ENCODE measurements at places on chromosomes 2 and 18.
A peak's percentile ranks its signal among the peaks of the same experiment; 100 is the strongest.

GRCh38 chr18:51153659-51154371, 43.7 kb downstream of the MEX3C start:
- peak; percentile 23 for DNase-seq

DNA sequence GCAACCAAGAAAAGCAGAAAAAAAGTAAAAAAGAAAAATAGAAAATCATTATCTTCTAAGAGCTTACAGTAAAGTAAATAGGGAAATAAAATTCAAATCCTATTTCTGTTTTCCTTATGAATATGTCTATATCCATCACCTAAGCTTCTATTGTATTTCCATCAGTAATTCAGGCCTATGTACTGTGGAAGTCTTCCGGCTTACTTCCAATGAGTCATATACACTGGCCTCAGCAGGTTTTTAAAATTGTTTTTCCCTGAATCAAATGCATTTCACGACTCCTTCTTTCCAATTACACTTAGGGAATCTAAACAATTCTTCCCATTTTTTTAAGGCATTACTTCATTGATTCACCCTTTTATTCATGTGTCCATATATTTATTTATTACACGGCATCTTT, 164.7 kb downstream of the CCDC102B start:
- DNase-seq = no peak

DNA sequence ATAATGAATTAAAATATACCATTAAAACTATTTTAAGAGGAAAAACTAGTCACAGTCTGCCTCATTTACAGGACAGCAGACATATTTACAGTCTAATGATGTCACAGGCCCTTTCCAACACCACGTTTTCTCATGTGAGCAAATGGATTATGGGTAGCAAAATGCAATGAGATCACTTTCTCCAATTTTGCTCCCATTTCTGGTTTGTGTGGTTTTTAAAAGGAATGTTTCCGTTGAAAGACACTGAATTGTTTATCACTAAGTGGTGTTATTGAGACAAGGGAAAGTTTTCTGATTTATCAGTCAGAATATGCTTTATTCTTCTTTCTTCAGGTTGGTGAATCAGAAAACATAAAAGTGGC, 11.4 kb upstream of the NR4A2 start:
- DNase-seq = no peak

GRCh38 chr2:159773886-159774285, 24.1 kb downstream of the CD302 start:
- no peak for DNase-seq

DNA sequence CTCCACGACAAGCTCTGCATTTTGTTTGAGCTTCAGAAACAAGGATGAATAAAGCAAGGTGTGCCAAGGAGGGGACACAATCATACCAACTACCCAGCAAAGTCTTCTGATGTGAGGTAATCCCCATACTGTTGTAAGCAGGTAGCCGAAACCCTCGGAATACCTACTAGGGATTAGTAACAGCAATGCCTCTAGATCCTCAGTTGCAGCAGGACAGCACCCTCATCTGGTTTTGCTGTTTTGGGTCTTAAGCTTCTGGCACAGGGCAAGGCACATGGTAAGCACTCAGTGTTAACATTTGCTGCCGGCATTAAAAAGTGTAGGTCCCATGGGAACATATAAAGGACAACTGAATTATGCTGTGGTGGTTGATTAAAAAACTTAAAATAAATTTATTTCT, 16.0 kb upstream of the LINC00305 start:
- no peak for DNase-seq

GRCh38 chr2:83224591-83225200, 1234.4 kb downstream of the SUCLG1 start:
- DNase-seq = no peak

DNA sequence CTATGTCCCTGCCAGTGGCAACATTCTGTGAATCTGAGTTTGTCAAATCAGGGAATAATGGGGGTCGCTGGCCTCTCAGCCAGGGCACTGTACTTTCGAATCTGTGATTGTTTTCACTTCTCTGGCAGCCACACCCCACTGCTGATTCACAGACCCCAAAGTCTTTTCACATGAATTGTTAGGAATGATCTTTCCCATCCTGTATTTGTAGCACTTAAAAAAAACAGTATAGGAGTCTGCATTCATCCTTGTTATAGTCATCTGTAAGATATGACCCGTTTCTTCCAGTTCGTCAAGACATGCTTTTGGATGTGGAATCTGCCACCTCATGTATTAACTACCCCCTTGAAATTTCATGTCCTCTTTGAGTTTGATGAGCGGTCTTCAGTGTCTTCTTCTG, 928 bp downstream of the NAGK start:
- DNase-seq = no peak

- DNase-seq = no peak
Observed at GRCh38 chr2:199433204-199433832, 24.4 kb downstream of the SATB2 start.

- no peak for DNase-seq
Observed at GRCh38 chr2:12314127-12314760, 402.5 kb upstream of the TRIB2 start.

DNA sequence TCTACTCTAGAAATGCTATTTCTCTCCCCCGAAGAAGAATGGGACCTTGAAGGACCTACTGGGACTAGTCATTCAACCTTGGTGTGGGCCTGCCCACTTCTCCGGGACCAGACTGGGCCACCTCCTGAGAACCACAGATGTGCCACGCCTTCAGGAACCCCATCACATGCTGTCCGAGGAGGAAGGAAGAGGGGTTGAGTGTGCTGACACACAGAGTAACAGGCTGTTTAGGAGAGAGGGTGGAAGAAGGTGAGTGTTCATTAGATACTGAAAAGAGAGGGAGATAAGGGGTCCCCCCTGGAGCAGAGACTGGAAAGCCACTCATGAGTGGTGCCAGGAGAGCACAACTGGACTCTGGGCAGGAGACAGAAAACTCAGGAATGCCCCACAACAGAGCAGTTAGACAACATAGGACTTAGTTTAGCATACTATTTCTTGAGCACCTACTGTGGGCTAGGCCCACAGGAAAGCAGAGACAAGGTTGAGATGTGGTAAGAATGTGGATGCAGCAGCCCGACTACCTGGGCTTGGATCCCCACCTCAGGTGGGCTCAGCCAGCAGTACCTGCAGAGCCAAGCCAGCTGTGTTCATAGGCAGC, 286.4 kb upstream of the NCKAP5 start:
- DNase-seq = no peak

- no peak for DNase-seq
Observed at GRCh38 chr18:50468807-50469206, 91.1 kb upstream of the MAPK4 start.

GRCh38 chr2:197209246-197209645, 101.3 kb downstream of the ANKRD44 start:
- DNase-seq = no peak

DNA sequence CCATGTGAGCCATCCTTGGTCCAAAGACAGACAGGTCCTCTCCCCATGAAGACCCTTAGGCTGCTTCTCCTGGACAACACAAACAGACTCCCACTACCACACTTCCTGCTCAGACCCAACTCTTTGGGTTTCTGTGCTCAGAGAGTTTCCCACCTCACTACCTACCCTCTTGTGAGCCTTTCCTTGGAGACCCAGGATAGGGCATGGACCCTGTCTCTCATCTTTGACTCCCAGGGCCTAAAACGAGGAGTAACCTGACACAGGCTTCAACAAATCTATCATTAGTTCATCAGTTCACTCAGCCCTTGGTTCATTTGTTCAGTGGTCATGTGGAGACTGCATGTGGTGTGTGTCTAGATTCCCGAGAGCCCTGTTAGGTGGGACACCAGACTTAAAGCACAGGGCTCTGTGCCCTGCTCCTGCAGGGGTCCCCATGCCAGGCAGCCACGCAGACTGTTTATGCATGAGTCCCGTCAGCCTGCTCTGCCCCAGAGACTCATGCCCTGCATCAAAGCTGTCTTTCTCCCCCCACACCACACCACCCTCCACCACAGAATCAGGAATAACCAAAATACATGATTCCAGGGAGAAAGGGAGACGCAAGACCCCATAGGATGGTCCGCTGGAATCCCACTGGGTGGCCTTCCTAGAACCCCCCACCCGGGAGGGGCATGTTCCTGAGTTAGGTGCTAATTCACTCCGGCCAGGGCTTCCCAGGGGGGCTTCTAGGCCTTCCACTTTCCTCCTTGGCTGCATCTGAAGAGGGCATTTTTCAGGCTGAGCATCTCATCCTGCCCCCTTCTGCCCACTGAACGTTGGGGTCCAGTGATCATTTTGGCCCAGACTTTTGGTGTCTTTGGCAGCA, 100.2 kb upstream of the TEX51 start:
- no peak for DNase-seq

GRCh38 chr2:165164201-165164600, 39.6 kb downstream of the SCN3A start:
- no peak for DNase-seq

DNA sequence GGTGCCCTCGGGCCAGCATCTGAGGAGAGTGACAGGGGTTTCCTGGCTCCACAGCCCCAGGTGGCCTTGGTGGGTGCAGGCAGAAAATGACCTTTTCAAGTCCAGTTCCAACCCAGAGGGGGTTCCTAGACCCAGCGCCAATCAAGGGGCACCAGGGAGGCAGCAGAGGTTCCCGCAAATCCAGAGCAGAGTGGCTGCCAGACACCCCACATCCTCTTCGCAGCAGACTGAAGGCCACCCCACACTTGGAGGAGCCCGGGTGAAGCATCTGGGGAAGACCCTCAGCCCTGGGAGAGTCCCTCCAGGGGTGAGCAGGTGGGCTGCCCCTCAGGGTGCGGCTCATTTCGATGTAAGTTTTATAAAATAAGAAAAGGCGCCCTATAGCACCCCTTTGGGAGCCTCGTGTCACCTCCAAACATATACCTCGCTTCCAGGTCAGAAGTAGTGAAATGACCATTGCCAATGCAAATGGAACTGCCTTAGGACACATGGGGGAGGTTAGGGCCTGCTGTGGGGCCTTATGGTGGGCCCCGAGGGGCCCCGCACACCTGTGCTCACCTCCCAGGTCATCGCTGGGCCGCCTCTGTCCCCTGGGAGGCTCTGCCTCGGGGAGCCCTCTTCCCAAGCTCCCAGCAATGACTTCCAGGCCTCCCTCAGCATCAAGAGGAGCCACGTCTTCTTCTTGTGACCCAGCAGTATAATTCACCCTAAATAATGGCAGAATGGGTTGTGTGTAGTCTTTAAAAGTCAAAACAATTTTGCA, 11.0 kb downstream of the RTP5 start:
- no peak for DNase-seq

DNA sequence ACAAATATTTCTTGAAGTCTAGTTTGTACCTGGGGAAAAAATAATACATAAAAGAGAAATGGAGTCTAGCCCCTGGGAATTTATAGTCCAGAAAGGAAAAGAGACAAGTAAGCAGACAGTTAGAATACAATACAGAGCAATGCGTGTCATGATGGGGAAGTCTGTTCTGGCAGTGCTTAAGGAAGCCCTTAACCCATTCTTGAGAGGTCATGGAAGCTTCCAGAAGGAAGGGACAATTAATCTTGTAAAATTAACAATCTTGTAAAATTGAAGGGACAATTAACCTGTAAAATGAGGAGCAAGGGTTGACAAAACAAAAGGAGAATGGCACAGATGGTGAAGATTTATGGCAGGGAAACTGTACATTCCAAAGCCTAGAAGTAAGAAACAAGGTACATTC, 66.7 kb downstream of the METTL4 start:
- no peak for DNase-seq

GRCh38 chr2:66682476-66682875, 247.6 kb downstream of the MEIS1 start:
- no peak for DNase-seq

DNA sequence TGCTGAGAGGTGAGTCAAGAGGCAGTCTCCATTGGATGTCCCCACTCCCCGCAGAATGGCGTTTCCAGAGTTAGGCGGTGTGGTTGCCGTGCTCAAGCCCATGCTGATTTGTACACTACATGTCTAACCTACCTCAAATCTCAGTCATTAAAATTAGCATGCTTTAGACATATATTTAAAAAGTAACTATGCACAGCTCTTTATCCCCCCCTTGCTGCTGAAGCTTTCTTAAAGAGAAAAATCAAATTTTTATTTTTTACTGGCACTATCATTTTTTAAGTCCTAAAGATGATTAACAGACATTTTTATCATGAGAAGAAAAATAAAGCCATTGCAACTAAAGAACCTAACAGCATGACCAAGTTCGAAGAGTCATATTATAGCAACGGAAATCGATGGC, 42.9 kb downstream of the BOLA3 start:
- DNase-seq = no peak

DNA sequence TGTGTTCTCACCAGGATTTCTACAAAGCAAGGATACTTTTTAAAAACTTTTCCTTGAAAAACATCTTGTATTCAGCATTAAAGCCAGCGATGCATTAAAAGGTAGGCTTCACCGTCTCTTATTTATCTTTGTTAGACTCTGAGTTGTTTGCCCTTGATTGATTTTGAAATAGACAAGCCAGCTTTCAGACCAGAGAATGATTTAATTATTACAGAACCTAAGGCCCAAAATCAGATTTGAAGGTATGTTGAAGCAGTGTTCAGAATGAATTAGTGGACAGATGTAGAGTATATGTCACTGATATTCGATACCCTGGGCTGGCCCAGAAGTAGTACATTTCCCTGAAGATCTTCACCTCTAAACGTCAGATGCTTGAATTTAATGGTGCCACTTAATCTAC, 136.4 kb downstream of the THSD7B start:
- no peak for DNase-seq

- DNase-seq = no peak
Observed at GRCh38 chr2:207825045-207825954, 55.6 kb upstream of the FZD5 start.

- DNase-seq = no peak
Observed at GRCh38 chr2:145344076-145344724, 824.3 kb upstream of the ZEB2 start.

- no peak for DNase-seq
Observed at GRCh38 chr2:183740241-183740640, 616.0 kb downstream of the NUP35 start.

- no peak for DNase-seq
Observed at GRCh38 chr2:7819316-7819715, 862.5 kb upstream of the ID2 start.

DNA sequence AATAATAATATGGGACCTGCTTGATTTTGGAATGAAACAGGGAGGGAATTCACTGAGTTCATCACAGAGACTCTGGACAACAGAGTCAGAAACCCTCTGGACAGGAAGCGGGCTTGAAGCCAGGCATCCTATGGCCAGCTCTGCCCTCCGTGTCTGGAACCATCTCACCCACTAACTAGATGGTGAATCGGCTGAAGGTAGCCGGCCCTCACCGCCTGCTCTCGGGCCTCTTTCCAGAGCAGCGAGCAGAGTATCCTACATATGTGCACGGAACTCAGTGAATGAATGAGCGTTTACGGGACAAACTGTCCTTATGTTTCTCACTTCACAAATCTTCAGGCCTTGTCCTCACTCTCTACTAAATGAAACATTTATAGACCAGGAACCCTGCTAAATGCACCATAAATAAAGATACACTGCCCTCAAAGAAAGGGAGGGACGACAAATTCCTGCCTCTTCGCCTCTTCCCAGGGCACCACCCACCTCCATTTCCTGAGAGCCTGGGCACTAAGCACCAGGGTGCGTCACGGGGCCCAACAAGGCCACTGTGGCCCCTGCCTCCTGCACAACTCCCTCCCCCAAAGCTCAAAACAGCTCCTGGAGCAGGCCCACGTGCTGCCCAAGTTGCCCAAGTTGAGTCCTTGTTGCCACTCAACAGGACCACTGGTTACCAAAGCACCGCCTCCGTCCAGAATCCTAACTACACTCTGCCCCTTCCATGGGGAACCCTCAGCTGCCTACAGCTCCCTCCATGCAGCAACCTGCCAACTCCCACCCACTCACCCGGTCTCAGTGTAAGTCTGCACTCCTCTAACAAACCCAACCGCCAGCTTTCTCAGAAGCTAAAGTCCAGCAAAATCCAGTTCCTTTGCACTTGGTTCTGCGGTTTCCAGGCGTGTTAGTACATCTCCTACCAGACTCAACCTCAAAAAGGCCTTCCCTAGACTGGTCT, 1.7 kb downstream of the TBC1D8 start:
- no peak for DNase-seq
